ENCODE measurements at places on chromosomes 1 and 21.

DNA sequence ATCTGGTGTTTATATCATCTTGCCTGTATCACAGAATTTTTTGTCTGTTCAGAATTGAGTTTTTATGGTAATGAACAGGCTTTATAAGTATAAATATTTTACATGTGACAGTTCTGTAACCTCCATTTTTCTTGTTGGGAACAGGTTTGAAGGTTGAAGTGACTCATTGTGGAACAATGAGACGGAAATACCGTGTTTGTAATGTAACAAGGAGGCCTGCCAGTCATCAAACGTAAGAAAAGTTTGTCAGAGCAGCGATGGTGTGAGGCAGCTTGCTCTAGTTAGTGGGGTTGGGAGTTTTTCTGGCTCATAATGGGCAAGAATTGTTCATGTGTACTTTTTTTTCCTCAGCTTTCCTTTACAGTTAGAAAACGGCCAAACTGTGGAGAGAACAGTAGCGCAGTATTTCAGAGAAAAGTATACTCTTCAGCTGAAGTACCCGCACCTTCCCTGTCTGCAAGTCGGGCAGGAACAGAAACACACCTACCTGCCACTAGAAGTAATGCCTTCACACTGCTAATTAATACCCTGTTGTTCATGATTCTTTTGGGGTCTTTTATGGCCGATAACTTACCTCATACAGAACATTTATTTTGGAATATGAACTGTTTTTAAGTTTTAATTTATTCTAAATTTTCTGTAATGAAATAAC, 75.2 kb upstream of the TEKT2 start:
- DNase-seq, result no peak

DNA sequence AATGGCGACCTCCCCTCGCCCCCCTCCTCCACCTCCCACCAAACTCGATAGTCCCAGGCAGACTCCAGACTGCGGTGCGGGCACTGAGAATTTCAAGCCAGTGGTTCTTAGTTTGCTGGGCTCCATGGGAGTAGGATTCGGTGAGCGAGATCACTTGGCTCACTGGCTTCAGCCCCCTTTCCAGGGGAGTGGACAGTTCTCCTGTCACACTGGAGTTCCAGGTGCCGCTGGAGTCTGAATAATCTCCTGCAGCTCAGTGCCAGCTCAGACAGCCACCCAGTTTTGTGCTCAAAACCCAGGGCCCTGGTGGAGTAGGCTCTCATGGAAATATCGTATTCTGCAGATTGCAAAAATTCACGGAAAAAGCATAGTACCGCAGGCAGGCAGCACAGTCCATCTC, 7.6 kb downstream of the OR2M7 start:
- no peak for DNase-seq

DNA sequence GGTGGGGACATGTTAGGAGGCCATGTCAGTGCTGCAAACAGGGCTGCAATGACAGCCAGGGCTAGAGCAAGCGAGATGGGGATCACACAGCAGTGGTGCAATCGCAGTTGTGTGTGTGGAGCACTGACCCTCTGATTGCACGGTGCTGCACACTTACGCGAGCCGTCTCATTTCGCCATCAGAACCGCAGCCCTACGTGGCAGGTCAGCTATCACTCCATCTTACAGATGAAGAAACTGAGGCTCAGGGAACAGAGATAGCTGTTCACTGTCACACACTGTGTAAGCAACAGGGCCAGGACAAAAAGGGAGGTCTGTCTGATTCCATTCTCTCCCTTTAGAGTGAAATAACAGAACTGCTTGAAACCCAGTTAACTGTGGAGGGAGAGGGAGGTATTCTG, 104.8 kb upstream of the SLC45A1 start:
- DNase-seq, result no peak

DNA sequence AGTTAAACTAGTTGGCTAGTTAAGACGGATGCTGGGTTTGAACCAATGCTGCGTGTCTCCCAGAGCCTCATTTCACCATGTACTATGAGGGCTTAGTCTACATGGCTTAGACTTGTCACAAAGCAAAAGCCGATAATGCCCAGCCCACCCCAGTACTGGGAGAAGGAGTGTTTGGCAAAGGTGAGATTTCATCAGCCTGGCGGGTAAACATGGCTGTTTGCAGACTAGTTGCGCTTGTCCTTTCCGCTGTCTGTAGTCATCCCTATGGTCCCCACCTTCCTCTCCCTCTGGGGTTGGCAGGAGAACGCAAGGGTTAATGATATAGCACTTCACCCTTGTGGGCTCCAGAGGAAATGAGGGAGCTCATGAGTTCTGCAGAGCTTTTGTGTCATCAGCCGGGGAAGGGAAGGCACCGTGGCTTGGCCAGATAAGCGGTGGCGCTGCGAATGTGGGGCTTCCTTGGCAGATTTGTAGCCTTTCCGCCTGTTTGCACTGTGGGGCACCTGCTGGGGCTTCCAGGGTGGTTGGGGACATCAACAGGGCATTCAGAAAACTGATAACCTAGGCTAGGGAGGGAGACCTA, 29.2 kb downstream of the SOX13 start:
- DNase-seq, result no peak

DNA sequence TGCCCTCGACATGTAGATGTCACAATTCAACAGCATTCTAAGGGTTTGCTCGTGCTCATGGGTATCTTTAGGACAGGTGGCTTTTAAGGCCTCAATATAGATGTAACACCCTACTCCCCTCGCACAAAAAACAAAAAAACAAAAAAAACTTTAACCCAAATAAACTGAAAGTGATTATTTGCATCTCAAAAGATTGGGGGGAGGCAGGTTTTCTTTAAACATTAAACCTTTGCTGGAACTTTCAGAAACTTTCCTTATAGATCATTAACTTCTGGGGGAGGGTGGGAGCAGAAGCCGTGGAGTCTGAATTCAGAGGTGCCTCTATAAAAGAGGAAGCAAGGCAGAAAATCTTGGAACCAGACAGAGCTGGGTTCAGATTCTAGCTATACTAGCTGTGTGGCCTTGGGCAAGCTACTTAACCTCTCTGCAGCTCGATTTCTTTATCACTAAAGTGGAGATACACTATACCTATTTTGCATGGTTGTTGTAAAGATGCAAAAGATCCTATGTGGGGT, 3.2 kb upstream of the KIAA1614 start:
- DNase-seq, result no peak

DNA sequence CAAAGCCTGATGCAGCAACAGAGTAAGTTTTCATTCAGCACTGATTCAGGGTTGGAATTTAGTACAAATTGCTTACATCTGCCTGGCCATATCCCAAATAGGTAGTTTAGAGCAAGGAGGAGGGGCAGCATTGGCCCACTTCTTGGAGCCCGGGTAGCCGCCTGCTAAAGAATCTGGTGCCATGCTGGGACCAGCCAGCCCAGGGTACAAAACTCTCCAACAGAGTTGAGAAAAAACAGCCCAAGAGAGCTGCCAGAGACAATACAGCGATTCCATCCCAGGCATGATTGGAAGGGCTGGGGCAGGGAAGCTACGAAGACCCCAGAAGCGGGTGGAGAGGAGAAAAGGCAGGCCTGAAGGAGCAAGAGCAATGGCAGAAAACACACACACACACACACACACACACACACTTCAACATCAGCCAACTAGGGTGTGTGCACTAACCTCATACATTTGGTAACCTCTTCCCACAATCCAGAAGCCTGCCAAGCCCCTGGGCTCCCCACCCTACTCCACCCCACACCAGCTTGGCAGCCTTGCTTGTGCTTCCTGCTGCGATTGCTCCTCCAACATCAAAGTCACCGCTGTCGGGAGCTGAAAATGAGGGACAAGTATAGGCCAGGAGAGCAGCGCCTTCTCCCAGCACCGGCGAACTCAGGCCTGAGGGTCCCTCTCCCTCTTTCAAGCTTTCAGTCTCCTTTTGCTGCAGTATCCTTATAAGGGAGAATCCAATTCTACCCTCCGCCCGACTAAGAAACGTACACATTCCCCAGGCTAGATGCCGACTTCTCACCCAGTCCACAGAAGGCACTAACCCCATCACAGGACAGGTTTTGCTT, 1.2 kb downstream of the PIK3C2B start:
- DNase-seq, result peak; percentile 27
